ENCODE measurements at places on chromosomes 2 and 18. TPM values are rescaled to one million over a fixed set of nuclear protein-coding genes. Genes with fewer than 3 reads are reported as not detected.

Gene LRATD1
- total RNA-seq, result 0.80 TPM

Gene SYT4
- 2.4 TPM for total RNA-seq

Gene FBXO36
- total RNA-seq, result 1.4 TPM

Gene POTEJ
- total RNA-seq, result not detected

Gene ATP6V1B1
- 0.89 TPM for total RNA-seq

Gene SLC16A14
- 3.1 TPM for total RNA-seq

Gene CIB4
- total RNA-seq, result not detected

Gene CYS1
- total RNA-seq, result 3.5 TPM

Gene IMPA2
- total RNA-seq, result 17.2 TPM

Gene CCDC178
- 1.4 TPM for total RNA-seq

Gene STARD6
- not detected for total RNA-seq

Gene SLC14A1
- 9.7 TPM for total RNA-seq

Gene MALL
- 39.1 TPM for total RNA-seq

All from left cardiac atrium (tissue), 4 donors.